Central memory CD8-positive, alpha-beta T cell (primary cell): ENCODE measurements at places on chromosomes 13 and 19.

DNA sequence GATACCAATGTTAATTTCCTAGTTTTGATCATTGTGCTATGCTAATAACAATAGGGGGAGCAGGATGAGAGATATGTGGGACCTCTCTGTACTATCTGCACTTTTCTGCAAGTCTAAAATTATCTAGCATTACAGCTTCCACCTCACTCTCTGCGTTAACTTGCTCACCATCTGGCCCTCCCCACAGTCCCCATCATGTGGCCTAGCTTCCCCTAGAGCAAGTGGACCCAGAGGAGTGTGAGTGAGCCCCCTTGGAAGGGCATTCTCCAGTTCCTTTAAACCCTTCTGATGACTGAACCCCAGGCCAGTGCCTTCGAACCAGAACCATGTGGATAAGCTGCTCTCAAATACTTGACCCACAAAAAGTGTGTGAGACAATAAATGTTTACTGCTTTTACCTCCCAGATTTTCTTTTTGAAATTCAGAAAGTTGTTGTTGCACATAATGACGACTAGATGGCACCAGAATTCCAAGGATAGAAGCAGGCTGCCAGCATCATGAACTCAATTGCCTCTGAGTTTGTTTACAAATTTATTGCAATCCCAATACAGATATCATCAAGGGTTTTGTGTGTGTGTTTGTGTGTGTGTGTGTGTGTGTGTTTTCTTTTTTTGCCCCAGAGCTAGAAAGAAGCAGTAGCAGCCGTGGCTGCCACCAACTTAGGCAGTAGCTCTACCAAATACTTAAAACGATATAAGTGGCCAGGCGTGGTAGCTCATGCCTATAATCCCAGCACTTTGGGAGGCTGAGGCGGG is 49.0 kb upstream of the ZNF780A start:
- DNase-seq: no peak

DNA sequence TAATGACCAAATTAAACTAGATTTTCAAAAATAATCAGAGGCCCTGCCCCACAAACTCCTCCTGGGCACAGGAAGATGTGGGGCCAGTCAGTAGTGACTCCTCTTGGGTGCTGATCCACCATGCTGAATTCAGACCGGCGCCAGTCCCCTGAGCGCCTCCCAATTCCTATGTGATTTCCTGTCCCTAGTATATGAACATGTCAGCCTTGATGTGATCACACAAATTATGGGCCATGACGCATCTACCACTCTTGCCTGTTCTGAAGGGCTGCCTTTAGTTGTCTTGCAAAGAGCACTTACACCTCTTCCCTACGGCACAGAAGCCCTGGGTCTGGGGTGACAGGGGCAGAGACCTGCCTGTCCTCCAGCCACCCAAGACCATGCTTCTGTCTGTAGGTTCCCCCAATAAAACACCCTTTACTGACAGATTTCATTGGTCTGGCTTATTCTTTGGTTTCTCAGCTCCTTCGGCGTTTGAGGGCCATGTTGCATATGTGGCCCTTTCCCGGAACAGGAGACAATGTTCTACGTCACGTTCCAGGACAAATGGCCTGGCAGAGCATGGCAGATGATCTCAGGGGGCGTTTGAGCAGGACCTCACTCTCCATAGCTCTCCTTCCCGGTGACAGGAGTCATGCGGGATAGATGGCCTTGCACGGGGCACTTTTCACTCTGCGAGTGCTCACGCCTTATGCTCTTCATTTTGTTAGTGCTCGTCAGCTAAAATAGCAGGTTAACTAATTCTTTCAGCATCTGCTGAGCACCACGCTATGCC is 5.6 kb upstream of the ATP11A start:
- DNase-seq: no peak

GRCh38 chr13:47875201-47875600 is 125.9 kb downstream of the SUCLA2 start:
- DNase-seq: no peak

- no peak for DNase-seq
Observed at GRCh38 chr19:16660763-16661479, at the start of gene TMEM38A. Gene TMEM38A, plus strand, starts transcription at chr19:16661139. Its CDS starts 79 bp downstream, at chr19:16661218.
